ENCODE measurements at places on chromosomes 6 and 20. TPM values are rescaled to one million over a fixed set of nuclear protein-coding genes. Genes with fewer than 3 reads are reported as not detected.

DNA sequence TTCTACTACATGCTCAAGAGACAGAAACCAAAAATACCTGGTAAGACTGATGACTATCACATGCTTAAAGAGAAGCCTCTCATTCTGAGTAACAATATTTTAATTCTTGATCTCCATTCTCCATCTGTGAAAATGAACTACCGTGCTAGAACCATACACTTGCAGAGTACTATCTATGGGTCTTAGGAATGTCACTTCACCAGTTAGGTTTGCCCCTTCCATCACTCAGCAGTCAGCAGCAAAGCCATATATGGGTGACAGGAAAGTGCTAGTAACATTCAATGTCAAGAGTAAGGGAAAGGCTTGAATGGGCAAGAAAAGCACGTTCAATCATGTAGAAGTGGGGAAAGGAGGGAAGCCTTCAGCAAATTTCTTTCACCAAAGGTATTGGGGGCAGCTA is 2.3 kb downstream of the DNAAF9 start:
- DNase-seq, result no peak

- no peak for DNase-seq
These were observed 4.5 kb downstream of the TDP2 start for GRCh38 chr6:24662236-24662635.

Gene LAMP5
- not detected for total RNA-seq

Gene ANGPT4
- total RNA-seq, result not detected

Gene FKBP5
- 5.0 TPM for total RNA-seq

Gene TRIM10
- not detected for total RNA-seq

Gene CGAS
- total RNA-seq, result 25.5 TPM
